Activated T-helper 1 cell treated with Interleukin-2 at 50 U/mL for 16 hours (primary cell): ENCODE measurements at places on chromosomes 12 and 14.

DNA sequence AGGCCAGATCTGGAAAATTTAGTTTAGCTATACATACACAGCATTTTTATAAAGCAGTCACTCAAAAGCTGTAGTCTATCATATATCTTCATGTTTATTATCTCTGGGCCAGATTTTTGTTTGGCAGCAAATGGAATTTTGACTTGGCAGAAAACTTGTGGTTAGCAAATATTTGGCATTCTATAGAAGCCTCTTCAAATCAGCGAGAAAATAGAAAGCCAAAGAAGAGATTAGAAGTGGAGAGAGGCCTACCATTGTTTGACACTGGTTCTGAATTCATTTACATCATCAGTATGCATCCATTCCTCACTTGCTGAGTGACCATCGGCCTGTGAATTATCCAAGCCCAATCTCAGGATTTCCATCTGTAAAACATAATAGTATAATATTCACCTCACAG is 1077.6 kb downstream of the GALC start:
- DNase-seq, result no peak

DNA sequence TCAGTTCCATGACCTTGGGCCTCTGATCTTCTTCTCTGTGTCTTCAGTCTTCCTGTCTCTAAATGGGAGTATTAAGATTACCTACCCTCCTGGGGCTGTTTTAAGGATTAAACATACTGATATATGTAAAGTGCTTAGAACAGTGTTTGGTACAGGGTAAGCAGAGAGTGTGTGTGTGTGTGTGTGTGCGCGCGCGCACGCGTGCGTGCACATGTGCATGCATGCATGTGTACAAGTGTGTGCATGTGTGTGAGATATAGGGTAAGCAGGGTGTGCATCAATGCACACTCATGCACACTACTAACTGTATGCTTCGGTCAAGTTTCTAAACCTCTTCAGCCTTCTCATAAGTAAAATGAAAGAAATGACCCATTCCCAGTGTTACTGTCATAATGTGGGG is 196.6 kb downstream of the NTF3 start:
- DNase-seq, result no peak

DNA sequence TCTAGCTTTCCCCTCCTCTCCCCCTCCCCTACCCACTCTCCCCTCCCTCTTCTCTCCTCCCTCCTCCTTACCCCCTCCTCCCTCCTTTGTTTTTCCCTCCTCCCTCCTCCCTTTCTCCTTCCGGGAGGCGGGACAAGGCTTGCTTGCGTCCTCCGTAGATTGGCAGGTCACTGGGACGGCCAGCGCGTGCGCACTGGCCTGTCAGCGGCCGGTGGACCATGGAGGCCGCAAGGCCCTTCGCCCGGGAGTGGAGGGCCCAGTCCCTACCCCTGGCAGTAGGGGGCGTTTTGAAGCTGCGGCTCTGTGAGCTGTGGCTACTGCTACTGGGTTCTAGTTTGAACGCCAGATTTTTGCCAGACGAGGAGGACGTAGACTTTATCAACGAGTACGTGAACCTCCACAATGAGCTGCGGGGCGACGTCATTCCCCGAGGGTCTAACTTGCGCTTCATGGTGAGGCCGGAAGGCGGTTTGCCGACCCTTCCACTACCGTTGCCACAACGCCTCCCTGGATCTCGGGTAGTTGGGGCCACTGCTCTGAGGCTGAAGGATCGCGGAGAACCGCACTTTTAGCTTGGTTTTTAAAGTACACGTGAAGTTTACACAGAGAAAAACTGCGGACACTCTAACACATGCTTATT is at the start of gene GLIPR1L2:
TSS of gene GLIPR1L2 (plus strand) at position 191 of the 640 bp plus-strand sequence. CDS start at position 219, 28 bp downstream.
- DNase-seq, result peak; percentile 82

DNA sequence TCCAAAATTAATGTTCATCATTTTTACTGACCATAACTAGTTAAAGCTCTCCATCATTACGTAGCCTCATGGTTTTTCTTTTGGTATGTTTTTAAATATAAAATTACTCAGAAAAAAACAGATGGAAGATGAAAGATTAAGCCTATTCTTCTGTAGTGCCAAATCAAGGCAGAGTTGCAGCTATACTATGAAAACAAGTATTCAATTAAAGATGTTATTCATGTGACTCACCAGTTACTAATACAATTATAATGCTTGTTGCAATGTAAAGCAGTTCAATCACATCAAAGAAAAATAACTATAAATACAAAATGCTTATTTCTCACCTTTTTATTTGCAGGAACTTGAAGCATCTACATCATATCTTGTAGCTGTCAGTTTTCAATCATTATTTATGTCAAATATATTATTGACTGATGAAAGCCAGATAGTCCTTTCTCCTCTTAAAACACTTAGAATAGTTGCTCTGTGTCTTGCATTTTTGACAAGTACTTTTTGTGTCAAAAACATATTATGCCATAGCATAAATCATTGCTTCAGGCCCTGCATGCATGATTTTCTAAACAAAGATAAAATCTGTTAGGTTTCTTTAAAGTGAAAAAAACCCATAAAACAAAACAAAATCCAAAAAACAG is 36.0 kb upstream of the TRHDE start:
- DNase-seq, result no peak

DNA sequence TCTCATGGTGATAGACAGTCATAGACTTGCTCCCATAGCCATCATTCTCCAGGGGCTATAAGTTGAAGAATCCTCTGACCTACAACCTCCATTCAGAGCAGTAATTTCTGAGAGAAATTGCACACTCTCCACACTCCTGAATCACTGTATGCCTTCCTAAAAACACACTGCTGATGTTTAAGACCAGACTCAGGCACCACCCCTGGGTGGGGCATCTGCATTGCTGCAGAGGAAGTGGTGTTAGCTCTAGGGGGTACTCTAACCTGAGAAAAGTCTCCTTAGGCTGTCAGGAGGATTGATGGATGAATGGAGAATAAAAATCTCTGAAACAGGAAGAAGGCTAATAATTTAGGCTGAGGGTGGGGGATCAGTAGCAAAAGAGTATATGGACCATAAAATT is 436.1 kb downstream of the DAD1 start:
- DNase-seq, result no peak

GRCh38 chr14:55586411-55586810 is 6.4 kb downstream of the KTN1 start:
- no peak for DNase-seq

- DNase-seq, result no peak
These were observed 164.3 kb upstream of the NOS1 start for GRCh38 chr12:117525766-117526165.

- no peak for DNase-seq
These were observed 45.4 kb downstream of the A2ML1 start for GRCh38 chr12:8867786-8868185.

DNA sequence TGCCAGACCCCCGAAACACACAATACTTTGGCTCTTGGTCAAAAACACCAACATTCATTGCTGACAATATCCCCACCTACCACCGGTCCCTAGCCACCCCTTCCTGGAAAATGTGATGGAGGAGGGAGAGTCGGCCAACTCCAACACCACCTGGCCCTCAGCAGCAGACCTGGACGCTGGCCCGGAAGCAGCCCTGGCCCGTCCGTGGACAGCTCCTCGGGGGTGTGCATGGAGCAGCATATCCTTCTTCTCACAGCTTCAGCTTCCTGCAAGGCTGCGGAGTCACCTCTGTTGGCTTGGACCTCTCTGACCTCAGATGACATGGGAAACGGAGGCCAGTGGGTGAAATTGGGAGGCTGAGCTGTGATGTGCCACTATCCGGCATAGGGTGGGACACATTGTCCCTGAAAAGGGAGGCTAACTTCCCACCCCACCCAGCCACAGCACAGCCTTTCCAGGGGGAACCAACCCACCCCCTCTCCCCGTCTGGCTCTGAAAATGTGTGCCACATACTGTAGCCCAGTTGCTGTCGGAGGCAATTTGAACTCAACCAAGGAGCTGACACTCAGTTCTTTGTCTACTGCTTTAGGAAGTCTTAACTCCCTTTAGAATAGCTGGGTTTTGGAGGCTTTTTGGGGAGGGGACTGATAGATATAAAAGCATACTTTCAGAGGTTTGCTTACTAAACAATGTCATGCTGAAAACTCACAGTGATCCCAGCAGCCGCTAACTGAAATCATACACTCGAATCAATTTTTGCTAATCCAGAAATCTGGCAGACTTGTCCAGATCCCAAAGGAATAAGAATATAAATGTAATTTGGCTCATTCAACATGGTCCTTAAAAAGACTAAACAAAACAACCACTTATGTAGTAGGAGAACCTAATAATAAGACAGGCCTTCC is 43.1 kb upstream of the LTA4H start:
- DNase-seq, result no peak
